ENCODE measurements at places on chromosomes 3 and 15. TPM values are rescaled to one million over a fixed set of nuclear protein-coding genes. Genes with fewer than 3 reads are reported as not detected.

DNA sequence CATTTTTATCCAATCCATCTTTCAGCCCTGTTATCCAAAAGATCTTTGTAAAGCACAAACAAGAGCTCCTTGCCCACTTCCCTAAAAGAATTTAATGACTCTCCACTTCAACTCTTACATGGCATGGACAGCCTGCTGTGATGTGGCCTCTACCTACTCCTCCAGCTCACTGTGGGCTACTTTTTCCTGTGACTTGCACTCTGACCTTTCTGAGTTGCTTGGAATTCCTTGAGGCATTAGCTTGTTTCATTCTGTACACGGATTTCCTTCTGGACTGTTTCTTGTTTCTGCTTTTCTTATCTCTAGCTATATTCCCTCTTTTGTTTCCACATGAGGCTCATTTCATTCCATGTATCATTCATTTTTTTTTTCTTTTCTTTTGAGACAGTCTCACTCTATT lies 15.2 kb downstream of the QTRT2 start:
- no peaks in the 10 kb centered on the region for H3K36me3 ChIP-seq
- no peaks in the 10 kb centered on the region for H3K4me1 ChIP-seq
- no peak for DNase-seq
- H3K4me3 ChIP-seq = no peak overlapping the region
- no peaks in the 10 kb centered on the region for H3K27me3 ChIP-seq

DNA sequence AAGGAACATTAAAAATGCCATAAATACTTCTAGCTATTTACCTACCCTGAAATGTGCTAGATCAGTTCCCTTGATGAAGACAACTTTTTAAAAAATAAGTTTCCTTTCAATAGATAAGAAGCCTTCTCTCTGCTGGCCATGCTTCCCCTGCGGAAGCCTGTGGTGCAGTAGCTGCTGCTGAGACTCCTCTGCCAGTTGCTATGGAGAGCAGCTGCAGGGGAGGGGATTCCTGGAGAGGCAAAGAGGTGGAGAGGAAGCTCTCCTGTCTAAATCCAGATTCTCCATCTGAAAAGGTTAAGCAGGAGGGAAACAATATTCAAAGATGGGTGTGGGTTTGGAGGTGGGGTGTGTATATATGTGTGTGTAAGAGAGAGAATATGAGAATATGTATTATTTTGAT lies 69.8 kb upstream of the BFSP2 start:
- peak; percentile 48 for DNase-seq
- H3K27me3 ChIP-seq = no peaks in the 10 kb centered on the region
- no peak overlapping the region for H3K4me3 ChIP-seq
- no peaks in the 10 kb centered on the region for H3K36me3 ChIP-seq
- H3K27ac ChIP-seq = peak overlapping the region; percentile 5

Gene MAGEL2
- total RNA-seq = 27.1 TPM

- H3K36me3 ChIP-seq = peaks cover 10% of the 10 kb centered on the region
- peak overlapping the region; percentile 56 for H3K27ac ChIP-seq
- no peak overlapping the region for H3K4me3 ChIP-seq
- H3K4me1 ChIP-seq = peaks cover 5% of the 10 kb centered on the region
- peak; percentile 33 for DNase-seq
These were observed 147.1 kb upstream of the LPP start for GRCh38 chr3:188006726-188007393.

- no peaks in the 10 kb centered on the region for H3K27me3 ChIP-seq
- H3K4me1 ChIP-seq = no peaks in the 10 kb centered on the region
- no peak overlapping the region for H3K4me3 ChIP-seq
- H3K27ac ChIP-seq = no peak overlapping the region
These were observed 132.6 kb upstream of the COL8A1 start for GRCh38 chr3:99505646-99506269.

DNA sequence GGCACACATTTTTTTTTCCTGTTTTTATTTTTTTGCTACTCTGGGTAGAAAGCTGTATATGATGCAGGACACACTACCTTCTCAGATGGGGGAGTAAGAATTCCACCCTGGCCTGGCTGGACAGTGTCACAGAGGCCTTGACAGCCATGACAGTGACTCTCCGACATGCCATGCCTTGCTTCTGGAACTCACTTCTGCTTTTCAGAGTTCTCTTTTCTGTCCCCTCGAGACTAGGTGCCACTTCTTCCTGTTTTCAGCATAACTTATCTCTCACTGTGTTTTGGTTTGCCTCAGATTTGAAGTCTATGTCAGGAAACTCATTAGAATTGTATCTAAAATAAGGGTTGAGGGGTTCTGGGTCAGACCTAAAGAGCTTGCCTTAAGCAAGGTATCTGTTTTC lies 69.1 kb upstream of the SEC13 start:
- peaks cover 9% of the 10 kb centered on the region for H3K27me3 ChIP-seq
- no peak overlapping the region for H3K27ac ChIP-seq
- DNase-seq = no peak
- H3K36me3 ChIP-seq = peaks cover 37% of the 10 kb centered on the region
- no peaks in the 10 kb centered on the region for H3K4me1 ChIP-seq
- no peak overlapping the region for H3K4me3 ChIP-seq

- peaks cover 2% of the 10 kb centered on the region for H3K4me1 ChIP-seq
- peaks cover 6% of the 10 kb centered on the region for H3K27me3 ChIP-seq
- DNase-seq = no peak
- no peak overlapping the region for H3K4me3 ChIP-seq
- H3K36me3 ChIP-seq = no peaks in the 10 kb centered on the region
- no peak overlapping the region for H3K27ac ChIP-seq
These were observed 91.1 kb upstream of the KLF13 start for GRCh38 chr15:31235311-31236183.

- H3K4me1 ChIP-seq = peaks cover 32% of the 10 kb centered on the region
- DNase-seq = no peak
- no peak overlapping the region for H3K27ac ChIP-seq
- H3K36me3 ChIP-seq = no peaks in the 10 kb centered on the region
- no peak overlapping the region for H3K4me3 ChIP-seq
These were observed 11.9 kb downstream of the TSC22D2 start for GRCh38 chr3:150419959-150420358.

GRCh38 chr3:13045904-13046568 lies 27.2 kb downstream of the IQSEC1 start:
- H3K36me3 ChIP-seq = no peaks in the 10 kb centered on the region
- H3K4me3 ChIP-seq = peak overlapping the region; percentile 22
- H3K27ac ChIP-seq = peak overlapping the region; percentile 91

GRCh38 chr3:159273608-159274007 lies 471.8 kb downstream of the MFSD1 start:
- no peak for DNase-seq
- H3K27ac ChIP-seq = peak overlapping the region; percentile 38
- no peaks in the 10 kb centered on the region for H3K4me1 ChIP-seq
- H3K27me3 ChIP-seq = no peaks in the 10 kb centered on the region

GRCh38 chr3:9397906-9398699 lies 688 bp downstream of the SETD5 start:
- H3K4me1 ChIP-seq = peaks cover 35% of the 10 kb centered on the region
- H3K27me3 ChIP-seq = peaks cover 36% of the 10 kb centered on the region
- H3K4me3 ChIP-seq = peak overlapping the region; percentile 96
- H3K36me3 ChIP-seq = no peaks in the 10 kb centered on the region
- peak overlapping the region; percentile 100 for H3K27ac ChIP-seq

- no peaks in the 10 kb centered on the region for H3K4me1 ChIP-seq
- H3K27ac ChIP-seq = no peak overlapping the region
- no peak for DNase-seq
- no peak overlapping the region for H3K4me3 ChIP-seq
These were observed 127.9 kb downstream of the MECOM start for GRCh38 chr3:169535584-169535983.

GRCh38 chr3:25426408-25426807 lies 1.7 kb upstream of the RARB start:
- H3K27me3 ChIP-seq = peaks cover 7% of the 10 kb centered on the region
- no peak for DNase-seq
- no peak overlapping the region for H3K27ac ChIP-seq
- peaks cover 5% of the 10 kb centered on the region for H3K4me1 ChIP-seq
- H3K36me3 ChIP-seq = no peaks in the 10 kb centered on the region

- H3K36me3 ChIP-seq = no peaks in the 10 kb centered on the region
- H3K27me3 ChIP-seq = no peaks in the 10 kb centered on the region
- peaks cover 2% of the 10 kb centered on the region for H3K4me1 ChIP-seq
- DNase-seq = no peak
- H3K4me3 ChIP-seq = no peak overlapping the region
These were observed 393.3 kb upstream of the CBLB start for GRCh38 chr3:106261915-106262683.

Gene SI
- not detected for total RNA-seq

Gene IMPG2
- total RNA-seq = 2.4 TPM

- peaks cover 2% of the 10 kb centered on the region for H3K27me3 ChIP-seq
- no peak for DNase-seq
- no peak overlapping the region for H3K4me3 ChIP-seq
- H3K4me1 ChIP-seq = peaks cover 5% of the 10 kb centered on the region
- no peak overlapping the region for H3K27ac ChIP-seq
These were observed 17.3 kb downstream of the ZDHHC19 start for GRCh38 chr3:196193736-196194541.

- H3K4me1 ChIP-seq = peaks cover 3% of the 10 kb centered on the region
- H3K27ac ChIP-seq = no peak overlapping the region
- no peak overlapping the region for H3K4me3 ChIP-seq
- no peaks in the 10 kb centered on the region for H3K36me3 ChIP-seq
These were observed 23.6 kb downstream of the MBNL1 start for GRCh38 chr3:152292366-152292765.

Gene SLC22A13
- total RNA-seq = 1.5 TPM

DNA sequence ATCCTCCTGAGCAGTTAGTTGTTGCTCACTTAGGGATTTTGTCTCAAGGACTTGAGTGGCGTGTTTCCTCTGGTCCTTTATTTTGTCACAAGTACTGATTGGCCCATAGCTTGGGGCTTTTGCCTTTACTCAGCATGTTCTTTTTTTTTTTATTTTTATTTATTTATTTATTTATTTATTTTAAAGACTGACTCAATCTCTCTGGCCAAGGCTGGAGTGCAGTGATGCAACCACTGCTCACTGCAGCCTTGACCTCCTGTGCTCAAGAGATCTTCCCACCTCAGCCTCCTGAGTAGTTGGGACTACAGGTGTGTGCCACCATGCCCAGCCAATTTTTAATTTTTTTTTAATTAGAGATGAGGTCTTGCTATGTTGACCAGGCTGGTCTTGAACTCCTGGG lies 223.9 kb upstream of the TPM1 start:
- no peak for DNase-seq
- no peaks in the 10 kb centered on the region for H3K27me3 ChIP-seq
- no peak overlapping the region for H3K4me3 ChIP-seq
- H3K36me3 ChIP-seq = peaks cover 4% of the 10 kb centered on the region

Gene ZBTB20
- total RNA-seq = 27.5 TPM

GRCh38 chr3:188102861-188103547 lies 51.0 kb upstream of the LPP start:
- no peaks in the 10 kb centered on the region for H3K36me3 ChIP-seq
- no peak overlapping the region for H3K4me3 ChIP-seq
- H3K27me3 ChIP-seq = peaks cover 2% of the 10 kb centered on the region

Gene TMC3
- total RNA-seq = not detected

GRCh38 chr15:94442480-94442879 lies 211.1 kb downstream of the MCTP2 start:
- no peaks in the 10 kb centered on the region for H3K36me3 ChIP-seq
- DNase-seq = no peak
- peak overlapping the region; percentile 81 for H3K27ac ChIP-seq
- peaks cover 25% of the 10 kb centered on the region for H3K4me1 ChIP-seq
- H3K4me3 ChIP-seq = peak overlapping the region; percentile 63
- H3K27me3 ChIP-seq = peaks cover 5% of the 10 kb centered on the region

Gene SLC28A1
- 0.25 TPM for total RNA-seq

DNA sequence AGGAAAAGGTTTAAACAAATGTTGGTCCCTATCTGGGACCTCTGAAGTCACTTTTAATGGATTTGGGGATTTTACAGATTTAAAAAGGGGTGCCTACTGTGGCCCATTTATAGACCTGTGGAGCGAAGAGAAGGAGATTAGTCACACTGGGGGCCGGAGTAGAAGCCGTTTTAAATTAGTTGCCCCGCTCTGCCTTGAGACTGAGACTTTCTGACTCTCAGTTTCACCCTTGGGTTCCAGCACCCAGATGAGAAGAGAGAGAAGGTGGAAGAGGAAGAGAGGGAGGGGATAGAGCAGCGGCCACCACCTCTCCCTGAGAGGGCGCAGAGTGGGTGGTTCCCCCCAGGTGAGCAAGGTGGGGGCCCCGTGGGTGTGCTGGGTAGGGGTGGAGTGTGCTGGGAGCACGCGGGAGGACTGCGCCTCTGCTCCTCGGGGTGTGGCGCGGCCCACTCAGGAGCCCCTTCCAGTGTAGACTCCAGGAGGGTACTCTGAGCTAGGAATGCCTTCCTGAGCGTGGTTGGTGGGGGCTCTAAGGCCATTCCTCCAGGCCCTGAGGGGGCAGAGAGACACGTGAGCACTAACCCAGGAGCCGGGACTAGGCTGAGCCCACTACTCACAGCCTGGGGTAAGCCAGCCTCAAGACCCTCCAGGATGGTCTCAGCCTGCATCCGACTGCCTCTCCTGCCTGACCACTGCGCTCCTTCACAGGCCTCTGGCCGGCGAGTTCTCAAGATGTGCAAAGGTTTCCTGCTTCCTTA lies 32.6 kb upstream of the RAB6B start:
- no peak overlapping the region for H3K27ac ChIP-seq
- peaks cover 4% of the 10 kb centered on the region for H3K4me1 ChIP-seq
- peaks cover 8% of the 10 kb centered on the region for H3K27me3 ChIP-seq
- no peak for DNase-seq
- peak overlapping the region; percentile 65 for H3K4me3 ChIP-seq

- no peak overlapping the region for H3K27ac ChIP-seq
- H3K4me1 ChIP-seq = peaks cover 5% of the 10 kb centered on the region
- no peak overlapping the region for H3K4me3 ChIP-seq
- H3K36me3 ChIP-seq = no peaks in the 10 kb centered on the region
- H3K27me3 ChIP-seq = peaks cover 3% of the 10 kb centered on the region
These were observed 100.8 kb downstream of the CCNL1 start for GRCh38 chr3:157059181-157059580.

Gene IQCH
- total RNA-seq = 4.5 TPM

Gene APEH
- 119 TPM for total RNA-seq

DNA sequence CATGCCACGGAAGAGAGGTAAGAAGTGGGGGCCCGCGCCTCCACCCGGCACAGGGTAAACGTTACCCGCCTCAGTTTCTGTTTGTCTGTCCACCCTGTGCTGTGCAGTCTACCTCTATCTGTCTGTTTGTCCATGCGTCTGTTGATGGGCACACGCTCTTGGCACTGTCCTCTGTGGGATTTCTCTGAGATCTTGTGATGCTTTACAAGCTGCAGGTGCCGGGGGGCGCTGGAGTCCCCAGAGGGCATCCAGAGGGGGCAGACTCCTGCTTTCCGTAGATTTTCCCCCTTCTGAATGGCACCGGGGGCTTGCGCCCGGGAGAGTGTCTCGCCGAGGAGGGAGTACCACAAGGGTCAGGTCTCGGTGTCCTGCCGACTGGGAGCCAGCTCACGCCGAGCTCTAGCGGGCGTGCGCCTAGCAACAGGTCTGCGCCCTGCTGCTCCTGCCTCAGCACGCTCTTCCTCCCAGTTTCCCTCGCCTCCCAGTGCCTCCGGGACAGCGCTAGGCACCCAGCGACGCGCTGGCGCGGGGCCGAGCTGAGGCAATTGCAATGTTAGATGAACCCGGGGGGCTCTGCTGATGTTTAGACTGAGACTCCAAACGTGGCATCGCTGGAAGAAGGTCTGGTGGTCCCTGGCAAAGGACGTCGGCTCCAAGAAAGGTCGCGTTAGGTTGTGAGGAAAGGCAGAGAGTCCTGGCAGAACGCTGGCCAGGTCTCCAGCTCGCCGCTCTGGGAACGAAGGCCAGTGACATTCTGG lies 667 bp downstream of the CEMIP start:
- DNase-seq = peak; percentile 44
- peaks cover 12% of the 10 kb centered on the region for H3K27me3 ChIP-seq
- H3K27ac ChIP-seq = no peak overlapping the region

All from glutamatergic neuron (in vitro differentiated cells).